Naive thymus-derived CD4-positive, alpha-beta T cell (primary cell): ENCODE measurements at places on chromosomes 11 and 22. TPM values are rescaled to one million over a fixed set of nuclear protein-coding genes. Genes with fewer than 3 reads are reported as not detected.

DNA sequence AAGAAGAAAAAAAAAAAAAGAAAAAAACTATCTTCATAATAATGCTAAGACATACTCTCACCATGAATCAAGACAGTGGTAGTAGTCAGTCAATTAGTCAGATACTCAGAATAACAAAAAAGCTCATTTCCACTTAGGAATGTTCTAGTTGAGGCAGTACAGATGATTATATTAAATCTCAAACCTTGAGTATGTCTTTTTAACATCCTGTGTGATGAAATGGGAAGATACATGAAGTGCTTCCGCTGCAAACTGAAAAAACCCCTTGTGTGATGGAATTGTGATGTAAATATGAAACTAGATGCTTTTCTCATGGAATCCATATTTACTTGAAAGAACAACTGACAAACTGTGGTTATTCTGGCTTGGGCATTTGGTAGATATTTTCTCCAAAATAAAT, 13.7 kb downstream of the AMOTL1 start:
- H3K4me1 ChIP-seq: peaks cover 5% of the 10 kb centered on the region
- no peak overlapping the region for H3K4me3 ChIP-seq

The TRIM49 gene
- not detected for total RNA-seq

The SEZ6L gene
- not detected for total RNA-seq

The TSSK2 gene
- total RNA-seq: not detected

GRCh38 chr11:78192911-78193351, 4.2 kb downstream of the USP35 start:
- H3K27ac ChIP-seq: no peak overlapping the region
- H3K36me3 ChIP-seq: peaks cover 13% of the 10 kb centered on the region
- no peak for DNase-seq
- H3K4me3 ChIP-seq: no peak overlapping the region
- H3K4me1 ChIP-seq: peaks cover 5% of the 10 kb centered on the region

- no peak overlapping the region for H3K27ac ChIP-seq
- no peak for DNase-seq
- no peaks in the 10 kb centered on the region for H3K27me3 ChIP-seq
- H3K4me3 ChIP-seq: no peak overlapping the region
- H3K4me1 ChIP-seq: no peaks in the 10 kb centered on the region
- no peaks in the 10 kb centered on the region for H3K36me3 ChIP-seq
Observed at GRCh38 chr11:68658661-68659060, 25.7 kb upstream of the GAL start.

GRCh38 chr11:125464666-125465065, 31.4 kb downstream of the FEZ1 start:
- H3K36me3 ChIP-seq: no peaks in the 10 kb centered on the region
- no peak overlapping the region for H3K4me3 ChIP-seq
- no peak for DNase-seq
- no peaks in the 10 kb centered on the region for H3K4me1 ChIP-seq

The OR8G1 gene
- not detected for total RNA-seq

The CARD18 gene
- not detected for total RNA-seq

DNA sequence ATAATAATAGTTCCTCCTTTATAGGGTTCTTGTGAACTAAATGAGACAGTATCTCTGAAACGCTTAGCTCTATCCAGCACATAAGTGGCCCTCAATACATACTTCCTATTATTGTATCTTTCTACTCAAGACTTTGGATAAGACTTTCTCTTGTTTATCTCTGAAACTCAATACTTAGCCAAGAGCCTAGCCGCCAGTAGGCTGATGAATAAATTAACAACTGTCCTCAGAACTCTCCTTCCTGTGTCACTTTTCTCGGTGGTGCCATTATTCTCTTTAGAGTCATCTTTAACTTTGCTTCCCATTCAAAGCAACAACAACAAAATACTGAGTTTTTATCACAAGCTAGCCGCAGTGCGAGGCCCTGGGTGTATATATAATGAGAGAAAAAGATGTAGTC, 86.9 kb downstream of the FAM83F start:
- H3K27me3 ChIP-seq: no peaks in the 10 kb centered on the region
- DNase-seq: no peak
- no peak overlapping the region for H3K27ac ChIP-seq
- no peak overlapping the region for H3K4me3 ChIP-seq

DNA sequence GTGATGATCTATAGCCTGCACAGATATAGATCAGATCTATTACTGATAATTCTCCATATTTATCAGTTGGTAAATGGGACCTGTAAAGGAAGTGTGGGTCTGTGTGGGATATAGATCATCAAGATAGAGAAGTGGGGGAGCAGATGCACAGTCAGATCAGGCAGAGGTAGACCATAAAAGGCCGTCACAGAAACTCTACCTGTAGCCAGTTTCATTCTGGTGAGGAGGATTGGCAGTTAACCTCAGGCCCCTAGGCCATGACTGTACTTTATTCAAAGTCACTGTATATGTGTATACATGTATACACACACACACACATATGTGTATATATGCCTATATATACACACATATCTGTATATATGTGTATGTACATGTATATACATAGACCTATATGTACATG, 69.1 kb downstream of the ADM start:
- DNase-seq: no peak
- H3K36me3 ChIP-seq: no peaks in the 10 kb centered on the region
- H3K27ac ChIP-seq: no peak overlapping the region
- H3K4me3 ChIP-seq: no peak overlapping the region
- no peaks in the 10 kb centered on the region for H3K4me1 ChIP-seq
- no peaks in the 10 kb centered on the region for H3K27me3 ChIP-seq

DNA sequence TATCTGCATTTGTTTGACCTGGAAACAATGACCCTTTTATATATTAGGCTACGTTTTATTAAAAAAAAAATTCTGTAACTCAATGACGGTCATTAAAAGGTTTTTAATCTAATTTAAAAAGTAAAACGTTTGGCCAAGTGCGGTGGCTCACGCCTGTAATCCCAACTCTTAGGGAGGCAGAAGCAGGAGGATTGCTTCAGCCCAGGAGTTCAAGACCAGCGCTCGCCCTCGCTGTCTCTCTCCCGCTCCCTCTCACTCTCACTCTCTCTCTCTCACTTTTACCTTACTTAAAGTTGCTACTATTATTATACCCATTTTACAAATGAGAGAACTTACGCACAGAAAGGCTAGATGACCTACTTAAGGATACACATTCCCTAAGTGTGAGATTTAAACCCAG, 814 bp upstream of the NARS2 start:
- peak overlapping the region; percentile 70 for H3K4me3 ChIP-seq
- peak overlapping the region; percentile 96 for H3K27ac ChIP-seq
- no peak for DNase-seq
- H3K4me1 ChIP-seq: peaks cover 21% of the 10 kb centered on the region
- no peaks in the 10 kb centered on the region for H3K27me3 ChIP-seq

- no peak overlapping the region for H3K27ac ChIP-seq
- no peaks in the 10 kb centered on the region for H3K27me3 ChIP-seq
- DNase-seq: no peak
- no peaks in the 10 kb centered on the region for H3K4me1 ChIP-seq
- no peak overlapping the region for H3K4me3 ChIP-seq
Observed at GRCh38 chr11:27447288-27448183, 25.1 kb downstream of the LGR4 start.

DNA sequence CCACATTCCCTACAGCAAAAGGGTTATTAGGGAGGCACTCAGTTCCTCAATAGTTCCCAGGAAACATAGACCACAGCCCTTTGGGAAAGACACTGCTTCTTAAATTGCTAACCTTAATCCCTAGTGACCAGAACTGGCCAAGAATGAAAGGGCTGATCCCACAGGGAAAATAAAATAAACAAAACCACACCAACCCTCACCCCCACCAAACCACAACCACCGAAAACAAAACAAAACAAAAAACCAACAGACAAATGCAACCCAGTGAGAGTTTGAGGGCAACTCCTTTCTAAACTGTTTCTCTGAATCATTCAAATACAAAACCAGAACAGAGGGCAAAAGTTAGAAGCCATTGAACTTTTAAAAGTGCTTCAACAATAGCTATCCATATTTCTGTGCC, 57.2 kb downstream of the NAV2 start:
- H3K27me3 ChIP-seq: no peaks in the 10 kb centered on the region
- H3K4me3 ChIP-seq: no peak overlapping the region
- no peaks in the 10 kb centered on the region for H3K4me1 ChIP-seq
- no peak overlapping the region for H3K27ac ChIP-seq
- DNase-seq: no peak

The SART1 gene
- 86.5 and 90.0 TPM in 2 replicates for total RNA-seq

The NEFH gene
- 0.24 TPM for total RNA-seq

GRCh38 chr22:20422271-20423007, 15.2 kb downstream of the SCARF2 start:
- peaks cover 6% of the 10 kb centered on the region for H3K27me3 ChIP-seq
- no peak for DNase-seq
- H3K4me1 ChIP-seq: peaks cover 6% of the 10 kb centered on the region
- no peak overlapping the region for H3K4me3 ChIP-seq
- H3K27ac ChIP-seq: no peak overlapping the region
- no peaks in the 10 kb centered on the region for H3K36me3 ChIP-seq

DNA sequence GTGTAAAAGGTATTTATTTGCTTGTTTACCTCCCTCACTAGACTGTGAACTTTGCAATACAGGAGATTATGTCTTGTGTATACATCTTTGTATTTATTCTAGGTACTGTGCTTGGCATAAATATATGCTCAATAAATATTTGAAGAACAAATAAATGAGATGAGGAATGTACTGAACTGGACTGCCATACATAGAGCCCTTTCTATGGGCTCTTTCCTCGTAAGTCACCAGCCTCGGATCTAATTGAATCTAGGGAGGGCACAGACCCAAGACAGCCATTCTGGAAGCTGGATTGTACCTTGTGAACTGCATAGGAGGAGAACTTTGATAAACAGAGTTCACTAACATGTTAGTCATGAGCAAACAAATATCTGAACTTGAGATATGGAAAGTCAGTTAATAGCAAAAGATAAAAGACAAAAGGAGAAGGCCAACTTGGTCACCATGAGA, 503.9 kb downstream of the INSC start:
- no peak for DNase-seq
- no peak overlapping the region for H3K4me3 ChIP-seq
- H3K36me3 ChIP-seq: no peaks in the 10 kb centered on the region

- H3K4me1 ChIP-seq: no peaks in the 10 kb centered on the region
- no peaks in the 10 kb centered on the region for H3K36me3 ChIP-seq
- no peak for DNase-seq
- H3K27me3 ChIP-seq: no peaks in the 10 kb centered on the region
- H3K4me3 ChIP-seq: no peak overlapping the region
Observed at GRCh38 chr11:30495437-30495836, 90.7 kb downstream of the MPPED2 start.

- no peak for DNase-seq
- no peak overlapping the region for H3K27ac ChIP-seq
- no peak overlapping the region for H3K4me3 ChIP-seq
- no peaks in the 10 kb centered on the region for H3K27me3 ChIP-seq
- H3K36me3 ChIP-seq: no peaks in the 10 kb centered on the region
Observed at GRCh38 chr11:34926101-34926830, 9.8 kb downstream of the PDHX start.

The RBFOX2 gene
- 1.2 TPM for total RNA-seq

- DNase-seq: no peak
- no peaks in the 10 kb centered on the region for H3K27me3 ChIP-seq
- H3K27ac ChIP-seq: peak overlapping the region; percentile 55
- H3K4me3 ChIP-seq: no peak overlapping the region
- peaks cover 79% of the 10 kb centered on the region for H3K4me1 ChIP-seq
- no peaks in the 10 kb centered on the region for H3K36me3 ChIP-seq
Observed at GRCh38 chr11:114160894-114161293, 101.4 kb downstream of the ZBTB16 start.

DNA sequence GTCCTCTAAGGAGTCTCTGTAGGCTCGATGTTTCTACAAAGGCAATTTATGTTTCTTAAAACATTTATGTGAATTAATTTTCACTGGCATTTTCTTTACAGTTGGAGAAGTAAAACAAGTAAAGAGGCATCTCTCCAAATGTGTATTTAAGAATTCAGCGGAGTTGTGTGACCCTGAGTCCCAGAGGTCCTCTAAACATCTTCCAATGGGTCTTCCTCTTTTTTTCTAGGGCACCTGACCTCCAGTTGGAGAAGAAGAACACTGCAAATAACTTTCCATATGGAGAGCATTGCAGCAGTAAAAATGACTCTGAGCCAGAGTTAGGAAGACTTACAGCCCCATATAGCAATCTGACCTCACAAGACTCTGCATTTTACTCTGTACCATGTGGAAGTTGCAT, 480.5 kb upstream of the RAG2 start:
- no peaks in the 10 kb centered on the region for H3K4me1 ChIP-seq
- no peaks in the 10 kb centered on the region for H3K27me3 ChIP-seq
- H3K36me3 ChIP-seq: no peaks in the 10 kb centered on the region
